Stomach (tissue), 19 donors: ENCODE measurements at places on chromosomes 4 and X. TPM values are rescaled to one million over a fixed set of nuclear protein-coding genes. Genes with fewer than 3 reads are reported as not detected.
A peak's percentile ranks its signal among the peaks of the same experiment; 100 is the strongest.

- no peak for DNase-seq
Measured at GRCh38 chr4:83516042-83516772, 19.7 kb upstream of the GPAT3 start.

DNA sequence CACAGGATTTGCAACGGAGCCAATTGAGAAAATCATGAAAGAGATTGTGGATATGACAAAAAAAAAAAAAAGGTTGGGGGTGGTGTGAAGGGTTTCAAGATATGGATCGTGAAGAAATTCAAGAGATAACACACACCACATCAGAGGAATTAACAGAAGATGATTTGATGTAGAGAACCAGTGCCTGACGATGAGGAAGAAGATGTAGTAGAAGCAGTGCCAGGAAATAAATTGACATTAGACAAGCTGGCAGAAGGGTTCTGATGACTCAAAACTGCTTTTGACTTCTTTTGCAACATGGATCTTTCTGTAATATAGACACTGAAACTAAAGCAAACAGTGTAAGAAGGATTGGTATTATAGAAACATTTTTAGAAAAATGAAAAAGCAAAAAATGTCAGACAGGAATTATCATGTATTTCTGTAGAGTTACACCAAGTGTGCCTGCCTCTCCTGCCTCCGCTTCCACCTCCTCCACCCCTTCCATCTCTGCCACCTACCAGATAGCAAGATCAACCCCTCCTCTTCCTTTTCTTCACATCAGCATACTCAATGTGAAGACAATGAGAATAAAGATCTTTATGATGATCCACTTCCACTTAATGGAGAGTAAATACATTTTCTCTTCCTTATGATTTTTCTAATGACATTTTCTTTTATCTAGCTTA is 127.5 kb upstream of the OTUD4 start:
- no peak for DNase-seq

GRCh38 chrX:97399400-97399799 is 515.7 kb downstream of the RPA4 start:
- DNase-seq: no peak

GRCh38 chrX:111284631-111285293 is 14.5 kb upstream of the CAPN6 start:
- no peak for DNase-seq

DNA sequence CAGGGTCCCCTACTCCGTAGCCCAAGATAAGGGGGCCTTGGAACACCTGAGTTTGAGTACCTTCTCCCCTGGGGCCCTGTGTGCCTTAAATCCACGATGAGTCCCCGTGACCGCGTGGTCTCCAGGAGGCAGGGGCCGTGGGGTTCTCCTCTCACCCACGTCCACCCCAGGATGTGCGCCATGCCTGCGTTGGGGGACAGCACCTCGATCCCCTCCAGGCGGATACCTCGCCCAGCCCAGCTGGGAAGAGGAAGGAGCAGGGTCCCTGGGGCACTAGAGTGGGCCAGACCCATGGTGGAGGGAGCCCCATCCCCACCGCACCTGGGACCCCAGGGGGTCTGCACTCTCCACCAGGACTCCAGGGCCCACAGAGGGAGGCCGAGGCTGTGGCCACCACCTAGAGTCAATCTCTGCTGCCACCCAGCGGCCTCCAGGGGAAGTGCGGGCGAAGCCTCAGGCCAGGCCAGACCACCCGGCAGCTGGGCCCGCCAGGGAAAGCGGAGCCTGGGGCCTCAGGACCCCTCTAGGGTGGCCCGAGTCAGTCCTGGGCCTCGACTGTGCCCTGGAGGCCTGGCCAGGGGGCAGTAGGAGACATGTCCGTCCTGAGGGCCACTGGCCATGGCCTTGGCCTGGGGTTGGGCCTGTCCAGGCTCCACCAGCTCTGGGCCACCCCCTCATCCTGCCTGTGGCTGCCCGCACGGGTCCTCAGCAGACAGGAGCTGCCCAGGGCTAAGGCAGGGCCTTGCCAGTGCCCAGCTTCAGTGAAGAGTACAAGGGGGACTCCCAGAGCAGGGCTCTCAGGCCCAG is 55.0 kb downstream of the FAM53A start:
- DNase-seq: peak; percentile 81

DNA sequence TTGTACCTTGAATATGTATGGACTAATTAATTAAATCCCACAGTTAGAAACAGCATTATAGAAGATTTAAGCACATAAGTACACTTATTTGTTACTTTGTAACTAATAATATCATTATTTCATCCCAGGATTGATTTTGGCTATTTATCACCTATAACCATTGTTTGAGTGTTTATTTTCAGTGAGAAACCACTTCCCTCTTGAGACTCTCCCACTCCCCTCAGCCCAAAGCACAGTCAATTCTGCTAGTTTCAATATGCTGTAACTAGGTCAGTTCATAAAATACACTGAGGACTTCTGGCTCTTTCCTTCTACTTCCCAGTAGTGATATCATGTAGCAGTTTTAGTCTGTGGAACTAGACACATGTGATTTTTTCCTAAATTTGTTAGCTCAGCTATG is 16.3 kb downstream of the OFD1 start:
- DNase-seq: no peak

DNA sequence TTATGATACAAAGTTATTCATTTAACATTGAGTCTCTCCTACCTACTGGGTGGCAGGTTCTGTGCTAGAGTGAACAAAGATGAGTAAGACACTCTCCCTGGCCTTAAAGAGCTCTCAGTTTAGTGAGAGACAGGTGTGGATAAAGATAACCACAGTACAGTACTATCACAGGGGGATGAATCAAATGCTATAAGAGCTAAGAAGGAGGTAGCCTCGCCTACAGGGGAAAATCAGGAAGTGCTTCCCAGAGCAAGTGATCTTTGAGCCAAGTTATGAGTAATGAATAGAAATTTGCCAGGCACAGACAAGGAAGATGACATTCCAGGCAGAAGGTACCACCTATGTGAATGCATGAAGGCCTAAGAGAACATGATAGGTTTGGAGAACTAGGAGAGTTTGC is 3.4 kb upstream of the IGBP1 start:
- DNase-seq: no peak

GRCh38 chrX:114599305-114599704 is 15.4 kb downstream of the HTR2C start:
- no peak for DNase-seq

- no peak for DNase-seq
Measured at GRCh38 chrX:10634392-10635161, 14.2 kb upstream of the MID1 start.

DNA sequence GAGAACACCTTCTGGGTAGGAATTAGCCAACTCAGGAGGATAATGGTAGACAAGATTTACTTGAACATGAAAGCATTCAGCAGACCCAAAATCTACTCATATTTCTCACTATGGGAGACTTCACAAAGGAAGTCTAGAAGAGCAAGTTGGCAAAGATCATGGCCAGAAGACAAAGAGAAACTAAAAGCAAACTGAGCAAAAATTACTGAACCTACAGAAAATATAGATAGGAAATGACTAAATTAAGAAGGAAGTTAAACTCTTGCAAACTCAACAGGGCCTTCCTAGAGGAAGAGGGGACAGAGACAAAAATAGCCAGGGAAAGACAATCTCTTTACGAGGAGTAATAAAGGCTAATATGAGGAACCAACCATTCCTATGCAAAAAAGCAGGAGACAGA is 18.7 kb downstream of the CORIN start:
- no peak for DNase-seq

- no peak for DNase-seq
Measured at GRCh38 chrX:111874241-111874640, 1.7 kb upstream of the TRPC5OS start.

DNA sequence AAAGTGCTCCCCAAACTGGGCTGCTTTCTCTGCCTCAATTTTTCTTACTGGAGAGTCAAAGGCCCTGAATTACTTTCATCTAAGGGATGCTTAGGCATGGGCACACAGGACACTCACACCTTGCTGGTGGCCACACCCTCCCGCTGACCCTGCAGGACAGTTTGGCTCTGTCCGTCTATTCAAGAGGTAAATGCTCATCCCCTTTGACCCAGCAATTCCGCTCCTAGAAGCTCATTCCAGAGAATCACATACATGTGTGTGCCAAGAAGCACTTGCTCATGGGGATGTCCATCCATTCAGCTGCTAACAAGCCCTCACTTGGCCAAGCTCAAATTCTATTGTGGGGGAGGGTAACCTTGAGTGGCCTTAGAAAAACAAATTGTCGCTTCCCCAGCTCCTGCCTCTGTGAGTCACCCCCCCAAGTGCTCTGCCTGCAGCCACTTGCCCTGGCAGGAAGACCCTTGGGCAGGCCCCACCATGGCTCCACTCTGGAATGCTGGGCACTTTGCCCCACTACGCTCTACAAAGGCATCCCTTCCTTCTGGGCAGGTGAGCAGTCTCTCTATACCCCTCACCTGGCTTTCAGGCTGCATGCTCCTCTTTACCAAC is 54.5 kb downstream of the HTRA3 start:
- no peak for DNase-seq

GRCh38 chr4:82555276-82555675 is 6.5 kb downstream of the TMEM150C start:
- DNase-seq: no peak

The HTN3 gene
- total RNA-seq: not detected

The SULT1E1 gene
- total RNA-seq: 52.1 TPM

The CFAP99 gene
- total RNA-seq: 0.92 TPM

The KCND1 gene
- 2.4 TPM for total RNA-seq

The GLRB gene
- 12.1 TPM for total RNA-seq
